ENCODE measurements at places on chromosomes 16 and 17.

DNA sequence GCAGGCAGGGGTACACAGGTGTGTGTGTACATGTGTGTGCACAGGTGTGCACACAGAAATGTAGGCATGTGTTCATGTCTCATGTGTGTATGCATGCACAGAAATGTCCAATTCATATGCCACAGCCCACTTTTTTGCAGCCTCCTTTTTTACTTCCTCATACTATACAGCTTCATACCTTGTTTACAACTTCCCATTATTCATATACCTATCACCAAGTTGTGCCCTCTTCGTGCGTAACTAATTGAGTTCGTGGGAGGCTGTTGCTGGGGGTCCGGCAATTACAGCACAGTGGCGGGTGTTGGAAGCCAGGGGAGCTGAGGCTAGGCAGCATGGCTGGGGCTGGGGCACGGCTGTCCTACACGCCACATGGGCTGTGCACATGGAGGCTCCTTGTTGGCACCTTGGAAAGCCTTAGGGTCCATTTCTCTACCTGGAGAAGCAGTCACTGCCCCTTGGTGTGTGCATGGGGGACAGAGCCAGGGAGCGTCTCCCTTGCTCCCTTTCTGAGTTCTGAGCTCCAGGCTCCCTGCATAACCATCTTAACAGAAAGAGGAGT lies 266.7 kb downstream of the ENGASE start:
- no peak for DNase-seq

DNA sequence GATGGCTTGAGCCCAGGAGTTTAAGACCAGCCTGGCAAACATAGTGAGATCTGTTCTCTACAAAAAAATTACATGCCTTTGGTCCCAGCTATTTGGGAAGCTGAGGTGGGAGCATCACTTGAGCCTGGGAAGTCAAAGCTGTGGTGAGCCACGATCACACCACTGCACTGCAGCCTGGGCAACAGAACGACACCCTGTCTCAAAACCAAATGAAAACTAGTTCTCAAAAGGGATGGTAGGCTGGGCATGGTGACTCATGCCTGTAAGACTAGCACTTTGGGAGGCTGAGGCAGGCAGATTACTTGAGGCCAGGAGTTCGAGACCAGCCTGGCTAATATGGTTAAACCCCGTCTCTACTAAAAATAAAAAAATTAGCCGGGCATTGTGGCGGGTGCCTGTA lies 31.1 kb downstream of the PPM1D start:
- no peak for DNase-seq

DNA sequence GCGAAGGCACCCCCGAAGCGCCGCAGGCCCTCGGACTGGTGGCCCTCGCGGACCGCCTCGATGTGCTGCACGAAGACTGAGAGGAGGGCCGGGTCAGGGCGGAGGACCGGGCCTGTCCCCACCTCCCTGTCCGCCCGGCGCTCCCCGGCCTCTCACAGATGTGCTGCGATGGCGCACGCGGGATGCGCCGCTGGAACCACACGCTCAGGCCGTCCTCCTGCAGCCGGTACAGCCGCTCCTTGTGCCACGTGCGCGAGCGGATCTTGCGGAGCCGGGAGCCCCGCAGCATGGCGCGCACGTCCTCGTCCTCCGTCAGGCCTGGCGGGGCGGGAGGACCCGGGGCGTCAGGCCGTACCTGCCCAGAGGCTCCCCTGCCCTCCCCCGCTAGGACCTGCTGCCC lies 11.3 kb downstream of the PLCD3 start:
- no peak for DNase-seq

DNA sequence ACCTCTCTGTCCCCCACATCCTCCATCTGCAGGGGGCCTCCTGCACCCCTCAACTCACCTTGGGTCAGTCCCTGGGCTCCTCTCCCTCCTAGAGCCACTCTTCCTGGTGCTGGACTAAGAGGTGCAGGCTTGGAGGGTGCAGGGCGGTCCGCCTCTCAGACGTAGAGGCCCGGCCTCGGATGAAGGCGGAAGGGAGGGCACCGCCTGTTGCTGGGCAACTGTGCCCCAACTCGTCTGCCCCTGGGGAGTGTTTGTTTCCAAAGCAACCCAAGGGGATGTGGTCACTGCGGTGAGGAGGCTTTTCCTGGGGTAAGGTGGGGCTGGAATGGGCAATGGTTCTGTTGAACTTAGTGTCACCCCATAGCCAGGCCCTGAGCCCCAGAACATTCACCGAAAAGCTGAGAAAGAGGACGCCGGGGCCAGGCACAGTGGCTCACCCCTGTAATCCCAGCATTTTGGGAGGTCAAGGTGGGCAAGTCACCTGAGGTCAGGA lies at the start of gene C16orf54:
Gene C16orf54, minus strand, starts transcription at position 138 of the 493 bp plus-strand sequence. CDS start 1,039 bp downstream, outside the sequence.
- DNase-seq: no peak

DNA sequence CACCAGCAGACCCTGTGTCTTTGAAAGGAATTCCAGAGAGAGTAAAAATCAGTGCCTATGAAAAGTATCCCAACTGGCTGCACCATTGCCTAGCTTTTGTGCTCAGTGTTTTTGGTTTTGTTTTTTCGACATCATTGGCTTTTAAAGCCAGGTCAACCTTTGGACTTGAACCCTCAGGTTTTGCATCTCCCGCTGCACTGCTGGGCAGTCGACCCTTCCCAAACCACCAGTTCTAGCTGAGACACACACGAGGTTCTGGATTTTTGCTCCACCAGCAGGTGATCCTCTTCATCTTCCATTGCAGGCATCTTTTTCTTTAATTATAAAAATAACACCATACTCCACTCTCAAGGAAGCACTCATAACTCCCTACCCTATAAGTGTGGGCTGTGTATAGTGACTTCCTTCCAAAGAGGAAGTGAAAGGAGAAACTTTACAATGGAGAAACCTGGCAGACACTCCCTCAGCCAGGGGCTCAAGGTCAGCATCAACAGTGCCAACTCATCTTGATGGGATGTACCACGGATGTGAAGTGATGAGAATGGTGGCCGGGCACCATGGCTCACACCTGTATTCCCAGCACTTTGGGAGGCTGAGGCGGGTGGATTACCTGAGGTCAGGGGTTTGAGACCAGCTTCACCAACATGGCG lies 57.8 kb downstream of the BMERB1 start:
- DNase-seq: no peak

DNA sequence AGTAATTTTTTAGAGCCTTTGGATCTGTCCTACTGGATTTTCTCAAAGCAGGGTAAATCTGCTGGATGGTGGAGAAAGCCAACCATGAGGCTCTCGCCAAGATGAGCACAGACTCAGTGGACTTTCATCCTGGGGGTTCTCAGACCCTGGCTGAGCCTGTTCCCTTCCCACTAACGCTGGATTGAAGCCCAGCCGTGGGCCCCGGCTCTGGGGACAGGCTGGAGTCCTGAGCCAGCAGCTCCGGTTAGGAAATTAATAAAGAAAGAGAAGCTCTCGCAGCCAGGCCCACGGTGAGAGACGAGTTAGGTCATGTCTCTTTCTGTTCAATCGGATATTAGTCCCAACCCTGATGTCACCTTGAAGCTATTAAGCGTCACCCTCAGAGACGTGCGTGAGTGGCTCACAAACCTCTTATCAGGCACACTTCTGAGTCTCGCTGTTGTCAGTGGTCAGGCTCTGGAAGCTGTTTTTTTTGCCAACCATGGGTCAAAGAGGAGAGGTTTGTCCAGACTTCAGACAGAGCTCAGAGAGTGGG lies 27.1 kb downstream of the MEOX1 start:
- DNase-seq: no peak

GRCh38 chr16:5502467-5502869 lies 404.9 kb upstream of the EEF2KMT start:
- DNase-seq: peak; percentile 18

GRCh38 chr16:12885742-12886141 lies 15.7 kb upstream of the SHISA9 start:
- no peak for DNase-seq

GRCh38 chr17:41512546-41513167 lies 6.0 kb downstream of the KRT15 start:
- no peak for DNase-seq

GRCh38 chr17:48489781-48490180 lies 41.0 kb downstream of the HOXB1 start:
- DNase-seq: no peak

GRCh38 chr16:53356478-53357207 lies 77.6 kb upstream of the RBL2 start:
- no peak for DNase-seq

DNA sequence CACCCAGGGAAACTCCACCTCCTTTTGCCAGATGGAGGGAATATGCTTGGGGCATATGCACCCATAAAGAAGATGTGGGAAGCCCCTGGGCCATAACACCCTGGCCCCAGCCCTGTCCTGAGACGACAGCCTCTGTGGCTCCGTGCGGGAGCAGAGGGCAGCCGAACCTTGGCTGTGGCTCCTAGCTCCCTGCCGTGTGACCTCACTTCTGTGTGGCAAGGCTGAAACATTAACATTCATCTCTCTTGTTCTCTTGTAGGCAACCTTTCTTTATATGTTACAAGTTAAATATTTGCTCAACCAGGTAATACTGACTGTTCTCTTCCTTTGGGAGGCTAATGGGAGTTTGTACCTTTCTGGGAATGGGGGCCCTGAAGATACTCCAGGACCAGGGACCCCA lies 17.5 kb downstream of the SLC47A1 start:
- DNase-seq: no peak

- peak; percentile 55 for DNase-seq
Observed at GRCh38 chr16:75264457-75264998, 13.1 kb upstream of the BCAR1 start.

DNA sequence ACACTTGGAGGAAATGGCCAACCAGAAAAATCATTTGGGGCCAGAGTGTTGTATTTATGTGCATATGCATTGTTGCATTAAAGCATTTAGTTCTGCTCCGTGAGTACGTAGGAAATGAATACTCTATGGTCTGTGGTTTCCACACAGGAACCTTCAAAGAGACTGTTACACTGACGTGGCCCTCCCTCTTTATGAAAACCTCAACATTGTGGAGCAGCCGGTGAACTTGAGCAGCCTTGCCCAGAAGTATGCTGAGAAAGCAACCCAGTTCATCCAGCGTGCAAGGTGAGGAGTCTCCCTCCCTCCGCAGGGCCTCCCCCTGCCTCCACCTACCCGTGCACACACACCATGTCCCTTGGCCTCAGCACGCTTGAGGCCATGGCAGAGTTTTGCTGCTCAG lies 65.2 kb downstream of the ARSG start:
- no peak for DNase-seq

GRCh38 chr17:8057691-8058114 lies 18.8 kb downstream of the ALOX15B start:
- DNase-seq: peak; percentile 94

DNA sequence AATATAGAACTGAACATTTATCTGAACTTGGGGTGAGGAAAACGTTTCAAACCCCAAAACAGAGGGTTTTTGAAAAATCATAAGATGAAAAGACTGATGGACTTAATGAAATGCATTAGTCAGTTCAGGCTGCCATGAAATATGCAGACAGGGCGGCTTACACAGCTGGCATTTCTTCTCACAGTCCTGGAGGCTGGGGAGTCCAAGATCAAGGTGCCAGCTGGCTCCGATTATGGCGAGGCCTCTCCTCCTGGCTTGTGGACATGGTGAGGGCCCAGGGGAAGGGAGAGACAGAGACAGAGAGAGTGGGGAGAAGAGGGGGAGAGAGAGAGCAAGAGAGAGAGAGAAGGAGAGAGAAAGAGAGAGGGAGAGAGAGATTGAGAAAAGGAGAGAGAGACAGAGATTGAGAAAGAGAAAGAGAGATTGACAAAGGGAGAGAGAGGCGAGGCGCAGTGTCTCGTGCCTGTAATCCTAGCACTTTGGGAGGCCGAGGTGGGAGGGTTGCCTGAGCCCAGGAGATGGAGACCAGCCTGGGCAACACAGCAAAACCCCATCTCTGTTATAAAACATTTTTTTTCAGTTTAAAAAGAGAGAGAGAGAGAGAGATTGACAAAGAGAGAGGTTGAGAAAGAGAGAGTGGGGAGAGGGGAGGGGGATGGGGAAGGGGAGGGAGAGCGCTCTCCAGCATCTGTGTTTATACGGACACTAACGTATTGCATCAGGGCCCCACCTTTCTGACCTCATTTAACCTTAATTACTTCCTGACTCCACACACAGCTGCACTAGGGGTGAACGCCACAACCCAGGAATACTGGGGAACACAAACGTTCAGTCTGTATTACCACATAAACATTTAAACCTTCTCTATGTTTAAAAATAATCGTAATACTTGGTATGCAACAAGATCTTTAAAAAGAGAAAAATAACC lies 24.6 kb upstream of the RPH3AL start:
- peak; percentile 38 for DNase-seq

DNA sequence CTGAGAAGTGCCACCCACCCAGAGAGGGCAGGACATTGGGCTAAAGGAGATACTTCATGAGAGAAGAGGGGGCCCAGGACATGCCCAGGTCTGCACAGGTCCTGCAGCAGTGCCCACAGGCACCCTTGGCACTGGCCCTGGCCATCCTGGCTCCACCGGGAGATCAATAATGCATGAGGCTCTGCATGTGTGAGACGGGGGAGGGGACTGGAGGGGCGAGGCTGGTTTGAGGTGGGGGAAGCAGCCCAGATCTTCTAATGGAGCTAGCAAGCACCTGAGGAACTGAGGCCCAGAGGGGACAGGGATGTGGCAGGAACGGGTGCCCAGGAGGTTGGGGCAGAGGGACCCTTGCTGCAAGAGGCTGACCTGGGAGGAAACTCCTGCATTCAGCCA lies 567 bp downstream of the OSBPL7 start:
- DNase-seq: no peak

DNA sequence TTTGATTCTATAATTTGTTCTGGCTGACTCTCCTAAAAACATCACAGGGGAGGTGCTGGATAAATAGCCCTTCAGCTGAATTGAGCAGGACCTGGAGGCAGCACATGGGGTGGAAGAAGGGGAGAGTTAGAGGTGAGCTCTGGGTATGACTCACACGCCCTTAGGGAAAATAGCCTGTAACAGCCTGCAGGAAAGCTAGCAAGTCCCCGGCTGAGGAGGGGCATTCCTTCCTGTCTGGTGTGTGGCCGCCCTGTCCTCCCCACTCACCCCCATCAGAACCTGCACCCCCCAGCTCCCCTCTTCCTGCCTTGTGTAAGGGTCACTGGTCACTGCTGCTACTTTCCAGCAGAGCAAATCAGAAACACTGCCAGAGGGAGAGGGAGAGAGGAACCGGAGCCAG lies 187.4 kb downstream of the C16orf95 start:
- DNase-seq: no peak

DNA sequence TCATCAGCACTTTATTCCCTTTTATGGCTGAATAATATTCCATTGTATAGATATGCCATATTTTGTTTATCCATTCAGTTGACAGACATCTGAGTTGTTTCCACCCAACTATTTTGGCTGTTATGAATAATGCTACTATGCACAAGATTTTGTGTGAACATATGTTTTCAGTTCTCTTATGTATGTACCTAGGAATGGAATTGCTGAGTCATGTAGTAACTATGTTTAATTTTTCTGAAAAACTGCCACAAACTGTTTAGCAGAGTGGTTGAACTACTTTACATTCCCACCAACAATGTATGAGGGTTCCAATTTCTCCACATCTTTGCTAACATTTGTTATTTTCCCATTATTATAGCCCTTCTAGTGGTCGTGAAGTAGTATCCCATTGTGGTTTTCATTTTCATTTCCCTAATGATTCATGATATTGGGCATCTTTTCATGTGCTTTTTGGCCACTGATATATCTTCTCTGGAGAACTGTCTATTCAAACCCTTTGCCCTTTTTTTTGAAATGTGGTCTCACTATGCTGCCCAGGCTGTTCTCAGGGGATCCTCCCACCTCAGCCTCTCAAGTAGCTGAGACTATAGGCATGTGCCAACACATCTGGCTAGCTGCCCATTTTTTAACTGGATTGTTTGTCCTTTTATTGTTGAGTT lies 26.3 kb downstream of the SMURF2 start:
- DNase-seq: no peak

Measured in DMS53 (cell line).